Omental fat pad (tissue), 4 donors: ENCODE measurements at places on chromosomes 6 and 20. TPM values are rescaled to one million over a fixed set of nuclear protein-coding genes. Genes with fewer than 3 reads are reported as not detected.

The CFB gene
- 395 TPM for total RNA-seq

The PTP4A1 gene
- 43.6 TPM for total RNA-seq

The TRERF1 gene
- 2.2 TPM for total RNA-seq

The SEC23B gene
- total RNA-seq = 37.4 TPM

The SLC17A4 gene
- total RNA-seq = not detected

The SLC35D3 gene
- not detected for total RNA-seq

The FAM120B gene
- total RNA-seq = 23.1 TPM

The TUBB gene
- 229 TPM for total RNA-seq

The HEY2 gene
- 0.24 TPM for total RNA-seq

The HLA-DRA gene
- total RNA-seq = 437 TPM

The GNAS-AS1 gene
- not detected for total RNA-seq

The CASS4 gene
- total RNA-seq = 10.6 TPM

The OR2W1 gene
- total RNA-seq = not detected

The RBBP8NL gene
- total RNA-seq = not detected
